CD4-positive, alpha-beta T cell treated with Interleukin-6 for 4 hours (primary cell): ENCODE measurements at places on chromosomes 11 and 22.
A peak's percentile ranks its signal among the peaks of the same experiment; 100 is the strongest.

- no peak for DNase-seq
Observed at GRCh38 chr11:24199461-24199860, 297.4 kb upstream of the LUZP2 start.

DNA sequence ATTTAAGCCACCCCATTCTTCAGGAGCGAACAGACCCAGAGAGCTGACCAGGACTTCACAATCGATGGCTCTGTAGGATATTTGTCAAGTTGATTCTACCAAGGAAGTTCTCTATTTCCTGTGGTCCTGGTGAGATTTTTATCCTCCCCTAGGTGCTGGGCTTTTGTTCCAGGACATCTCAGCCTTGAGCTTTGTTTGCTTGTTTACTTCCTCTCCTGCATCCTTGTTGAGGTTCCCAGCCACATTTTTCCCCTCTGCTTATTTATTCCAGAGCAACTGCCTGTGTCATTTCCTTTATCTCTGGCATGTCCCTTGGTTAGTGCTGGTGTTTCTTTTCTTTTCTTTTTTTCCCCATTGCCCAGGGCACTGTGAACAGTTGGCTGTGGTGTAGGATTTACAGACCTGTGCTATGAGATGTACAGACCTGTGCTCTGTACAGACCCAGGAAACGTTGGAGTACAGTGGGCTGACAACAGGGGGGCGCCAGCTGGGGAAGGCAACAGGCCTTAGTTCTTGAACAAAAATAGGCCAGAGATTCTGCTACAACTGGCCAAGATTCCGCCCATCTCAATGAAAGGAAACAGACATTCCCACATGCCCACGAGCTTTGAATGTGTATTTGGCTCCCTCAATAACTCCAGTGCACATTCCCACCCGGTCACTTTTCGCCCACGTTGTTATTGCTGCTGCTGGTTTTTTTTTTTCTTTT lies 235.9 kb upstream of the DDI1 start:
- DNase-seq = no peak

- DNase-seq = no peak
Observed at GRCh38 chr11:61754534-61755482, 2.4 kb downstream of the MYRF start.

DNA sequence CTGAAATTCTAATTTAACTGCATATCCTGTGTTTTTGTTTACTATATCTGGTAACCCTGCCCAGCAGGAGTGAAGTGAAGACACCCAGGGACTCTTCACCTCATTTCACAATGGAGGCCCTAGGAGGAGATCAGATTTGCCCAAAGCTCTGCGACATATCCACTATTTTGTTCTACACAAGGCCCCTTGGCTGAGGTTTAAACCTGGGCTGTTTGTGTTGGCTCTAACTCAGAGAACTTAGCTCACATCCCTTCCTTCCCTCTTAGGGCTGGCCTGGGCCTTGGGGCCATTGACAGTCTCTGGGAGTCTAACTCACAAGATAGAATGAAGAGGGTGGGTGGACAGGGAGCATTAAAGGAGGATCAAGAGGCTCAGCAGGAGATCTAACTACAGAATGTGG lies 8.2 kb upstream of the PLA2G3 start:
- no peak for DNase-seq

DNA sequence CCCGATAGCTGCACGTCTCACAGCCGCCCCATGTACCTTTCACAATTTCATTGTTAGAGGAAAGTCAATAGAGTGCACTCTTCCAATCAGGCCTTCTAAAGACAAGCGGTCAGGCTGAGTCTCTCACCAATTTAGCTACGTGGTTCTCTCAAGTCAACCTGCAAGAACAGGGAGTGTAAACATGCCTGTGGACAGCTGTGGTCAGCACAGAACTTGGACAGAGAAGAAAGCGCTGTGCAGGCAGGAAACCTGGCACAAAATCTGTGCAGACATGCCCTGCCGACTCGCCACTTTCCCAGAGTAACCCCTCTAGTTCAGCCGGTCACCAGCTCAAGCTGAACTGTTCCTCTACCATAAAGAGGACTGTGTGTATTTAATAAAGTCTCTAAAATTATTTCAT lies 39.5 kb downstream of the CHKA start:
- no peak for DNase-seq

GRCh38 chr11:118984825-118985224 lies 13.1 kb upstream of the CENATAC start:
- no peak for DNase-seq

DNA sequence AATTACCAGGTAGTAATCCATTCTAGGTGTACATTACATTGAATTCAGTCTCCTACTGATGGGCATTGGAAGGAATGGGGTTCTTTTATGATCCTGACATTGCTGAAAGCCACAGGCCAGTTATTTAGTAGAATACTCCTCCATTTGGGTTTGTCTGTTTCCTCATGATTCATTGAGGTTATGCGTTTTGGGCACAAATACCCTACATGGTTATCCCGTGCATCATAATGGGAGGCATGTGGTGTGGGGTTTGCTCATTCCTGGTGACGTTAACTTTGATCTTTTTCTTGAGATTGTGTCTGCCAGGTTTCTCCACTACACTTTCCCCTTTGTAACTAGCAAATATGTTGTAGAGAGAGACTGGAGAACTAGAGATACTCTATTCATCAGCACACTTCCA lies 5.5 kb downstream of the FOLR3 start:
- peak; percentile 5 for DNase-seq

- DNase-seq = no peak
Observed at GRCh38 chr11:73598719-73599379, 937 bp upstream of the FAM168A start.

DNA sequence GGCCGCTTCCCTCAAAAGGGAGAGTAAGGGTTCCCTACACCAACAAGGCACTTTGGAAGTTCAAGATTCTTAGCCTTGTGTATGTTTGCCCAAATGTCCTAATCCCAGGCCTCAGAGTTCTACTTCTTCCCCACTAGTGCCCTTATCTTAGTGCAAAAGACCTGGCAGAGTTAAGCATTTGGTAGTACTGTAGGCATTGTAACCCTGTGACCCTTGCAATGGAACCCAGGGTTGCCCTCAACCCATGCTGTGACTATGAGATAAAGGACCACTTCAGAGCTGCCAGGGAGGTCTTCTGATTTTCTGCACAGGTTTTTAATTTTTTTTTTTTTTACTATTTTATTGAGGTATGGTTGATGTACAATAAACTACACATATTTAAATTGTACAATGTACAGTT lies 65.1 kb downstream of the C11orf65 start:
- DNase-seq = no peak

- peak; percentile 29 for DNase-seq
Observed at GRCh38 chr11:3056296-3057068, 741 bp downstream of the CARS1 start.

- DNase-seq = peak; percentile 83
Observed at GRCh38 chr22:22710719-22711531, 66.5 kb downstream of the GGTLC2 start.

GRCh38 chr11:69691463-69691862 lies 12.4 kb downstream of the FGF19 start:
- DNase-seq = no peak

- DNase-seq = no peak
Observed at GRCh38 chr11:12704049-12704448, 29.8 kb downstream of the TEAD1 start.

DNA sequence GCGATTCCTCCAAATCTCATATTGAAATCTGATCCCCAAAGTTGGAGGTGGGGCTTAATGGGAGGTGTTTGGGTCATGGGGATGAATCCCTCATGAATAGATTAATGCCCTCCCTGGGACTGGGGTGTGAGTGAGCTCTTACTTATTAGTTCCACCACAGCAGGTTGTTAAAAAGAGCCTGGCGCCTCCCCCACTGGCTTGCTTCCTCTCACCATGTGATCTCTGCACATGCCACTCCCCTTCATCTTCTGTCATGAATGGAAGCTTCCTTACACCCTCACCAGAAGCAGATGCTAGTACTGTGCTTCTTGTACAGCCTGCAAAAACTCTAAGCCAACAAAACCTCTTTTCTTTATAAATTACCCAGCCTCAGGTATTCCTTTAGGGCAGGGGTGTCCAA lies 8.8 kb downstream of the RRAS2 start:
- no peak for DNase-seq

DNA sequence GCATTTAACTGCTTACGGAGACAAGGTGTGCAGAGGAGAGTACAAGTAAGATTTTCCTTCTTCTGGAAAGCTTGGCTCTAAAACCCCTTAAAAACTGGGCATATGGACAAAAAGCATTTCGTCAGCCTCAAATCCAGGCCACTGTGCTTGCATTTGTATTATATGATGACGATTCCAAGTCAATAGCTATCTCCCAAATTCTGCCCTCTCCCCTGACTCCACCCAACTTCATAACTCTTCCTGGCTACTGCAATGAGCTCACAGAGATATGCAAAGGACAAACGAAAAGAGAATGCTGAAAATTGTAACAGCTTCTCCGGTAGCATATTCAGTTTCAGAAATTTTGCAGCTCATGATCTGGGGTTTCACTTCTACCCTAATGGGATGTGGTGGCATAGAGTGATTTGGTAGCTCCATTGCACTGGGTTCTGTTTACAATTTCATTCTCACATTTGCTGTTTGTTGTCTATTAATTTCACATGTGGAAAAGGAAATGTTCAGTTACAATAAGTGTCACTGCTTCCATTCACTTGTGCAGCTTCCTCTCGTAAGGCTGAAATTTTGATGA lies 45.6 kb upstream of the CHRM4 start:
- DNase-seq = no peak

- no peak for DNase-seq
Observed at GRCh38 chr22:45571089-45571488, 68.4 kb downstream of the FBLN1 start.

GRCh38 chr11:32472226-32472625 lies 36.9 kb upstream of the WT1 start:
- no peak for DNase-seq

DNA sequence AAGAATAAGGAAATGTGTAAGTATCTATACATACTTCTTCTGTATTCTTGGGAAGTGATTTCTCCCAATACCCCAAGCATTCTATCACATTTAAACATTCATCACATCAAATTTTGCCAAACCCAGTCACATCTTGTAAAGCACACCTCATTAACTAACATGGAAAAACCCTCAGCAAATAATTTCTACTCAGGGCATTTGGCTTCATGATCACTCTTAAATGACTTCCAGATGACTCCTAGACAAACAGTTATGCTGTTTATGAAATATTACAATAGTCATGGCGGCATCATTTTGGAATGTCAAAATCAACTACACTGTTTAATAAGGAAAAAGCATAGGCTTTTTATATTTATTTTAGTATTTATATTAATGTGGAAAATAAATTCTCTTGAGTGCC lies 47.3 kb upstream of the CCDC34 start:
- no peak for DNase-seq
